ENCODE measurements at places on chromosomes 5 and 9.

DNA sequence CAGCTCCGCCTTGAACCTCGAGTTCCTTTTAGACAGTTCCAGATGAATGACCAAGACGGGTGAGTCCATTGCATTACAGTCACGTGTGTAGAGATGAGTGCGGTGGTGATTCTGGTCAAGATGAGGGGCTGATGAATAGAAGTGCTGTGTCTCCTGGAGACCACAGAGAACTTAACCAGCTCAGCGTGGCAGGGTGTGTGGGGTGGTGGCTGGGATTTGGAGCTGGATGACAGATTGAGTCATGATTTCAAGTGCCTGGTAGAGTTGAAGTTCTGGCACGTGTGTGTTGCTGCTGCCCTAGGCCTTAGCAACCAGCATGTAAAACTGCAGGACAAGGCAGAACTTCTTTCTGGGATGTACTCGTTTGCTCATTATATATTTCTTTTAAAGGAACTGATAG is 53.3 kb downstream of the PRRC2B start:
- no peak for DNase-seq

GRCh38 chr5:177421062-177421798 is 5.2 kb upstream of the GRK6 start:
- DNase-seq = no peak

GRCh38 chr5:135600971-135601381 is 22.2 kb upstream of the CXCL14 start:
- DNase-seq = no peak

DNA sequence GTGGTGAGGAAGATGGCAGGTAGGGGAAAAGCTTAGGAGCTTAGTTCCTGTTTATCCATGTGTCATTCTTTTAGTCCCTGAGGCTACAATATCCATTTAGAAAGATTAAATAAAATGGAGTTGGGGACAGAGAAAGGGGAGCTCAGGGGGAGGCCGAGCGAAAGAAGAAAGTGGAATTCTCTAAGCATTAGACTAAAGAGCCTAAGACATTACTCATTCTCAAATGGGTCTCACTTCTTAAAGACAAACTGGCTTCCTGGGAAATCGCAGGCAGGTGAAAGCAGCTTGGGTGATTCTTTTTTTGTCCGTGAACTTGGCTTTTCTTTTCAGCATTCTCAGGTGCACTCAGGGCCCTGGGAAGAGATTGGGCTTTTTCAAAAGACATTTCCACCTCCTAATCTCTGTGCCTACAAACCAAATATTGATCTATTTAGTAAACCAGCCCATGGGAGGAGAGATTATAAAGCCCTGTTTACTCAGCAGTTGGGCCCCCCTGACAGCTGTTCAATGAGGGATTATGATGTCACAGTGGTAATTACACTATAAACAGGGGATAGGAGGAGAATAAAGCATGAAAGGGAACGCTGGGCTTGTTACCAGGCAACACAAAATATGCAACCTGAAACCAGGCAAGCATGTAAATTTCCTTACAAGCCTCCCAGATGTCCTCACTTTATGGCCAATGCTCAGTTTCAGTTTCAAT is 584.0 kb downstream of the ACTL7B start:
- no peak for DNase-seq

GRCh38 chr5:170216257-170216864 is 16.4 kb upstream of the C5orf58 start:
- DNase-seq = no peak

- no peak for DNase-seq
Observed at GRCh38 chr9:92402360-92402759, 2.0 kb downstream of the OGN start.

GRCh38 chr5:168073311-168073710 is 218.1 kb upstream of the WWC1 start:
- no peak for DNase-seq

Data from C1 segment of cervical spinal cord (tissue), 14 donors.